Ammon's horn (tissue), 1 donor: ENCODE measurements at places on chromosomes 16 and 17.
A peak's percentile ranks its signal among the peaks of the same experiment; 100 is the strongest.

DNA sequence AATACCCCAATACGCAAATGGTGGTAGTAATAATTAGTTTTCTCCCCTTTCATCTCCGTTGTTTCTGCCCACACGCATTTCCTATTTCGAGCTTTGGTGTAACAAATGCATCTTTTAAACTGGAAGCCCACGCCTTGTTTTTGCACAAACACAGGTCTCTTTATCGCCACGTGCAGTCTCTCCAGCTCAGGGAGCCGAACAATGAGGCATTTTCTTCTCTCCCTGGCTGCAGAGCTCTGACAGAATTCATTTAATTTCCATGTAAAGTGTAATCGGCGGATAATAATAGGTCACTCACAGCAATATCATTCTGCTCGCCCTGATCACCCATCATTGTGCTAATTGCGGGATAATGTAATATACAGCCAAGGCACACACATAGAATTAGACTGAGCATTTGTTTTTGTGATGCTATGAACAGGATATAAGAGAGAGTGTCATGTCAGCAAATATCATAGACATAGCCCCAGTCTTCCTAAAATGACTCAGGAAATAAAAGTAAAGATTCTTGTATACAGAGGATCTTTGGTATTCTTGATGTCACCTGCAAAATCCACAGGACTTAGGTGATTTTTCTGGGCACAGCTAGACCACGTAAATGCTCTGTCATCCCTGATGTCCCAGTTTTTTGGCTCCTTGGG lies 452.6 kb upstream of the CDH11 start:
- peak; percentile 77 for DNase-seq

DNA sequence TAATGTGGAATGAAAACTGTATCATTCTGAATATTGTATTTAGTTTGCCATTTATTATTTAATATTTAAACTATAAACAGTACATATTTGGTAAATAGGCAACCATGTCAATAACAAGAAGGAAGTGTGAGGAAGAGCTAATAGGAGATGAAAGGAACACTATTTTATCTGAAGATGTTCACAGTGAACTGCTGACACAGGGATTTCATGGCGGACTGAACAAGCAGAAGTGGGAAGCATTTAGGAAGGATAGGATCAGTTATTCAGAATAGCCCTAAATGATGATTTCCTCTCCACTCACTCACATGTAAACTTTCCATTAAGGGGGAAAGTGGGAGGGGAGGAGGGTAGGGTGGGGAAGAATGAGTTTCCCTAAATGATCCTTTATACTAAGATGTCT lies 682.4 kb downstream of the TOX3 start:
- DNase-seq = no peak

GRCh38 chr16:4380119-4381063 lies 8.7 kb downstream of the VASN start:
- no peak for DNase-seq

GRCh38 chr17:322006-322780 lies 30.4 kb downstream of the RPH3AL start:
- DNase-seq = no peak

GRCh38 chr16:48025359-48025758 lies 130.4 kb downstream of the ABCC12 start:
- no peak for DNase-seq

GRCh38 chr17:8116776-8117175 lies 1.5 kb downstream of the ALOXE3 start:
- no peak for DNase-seq

DNA sequence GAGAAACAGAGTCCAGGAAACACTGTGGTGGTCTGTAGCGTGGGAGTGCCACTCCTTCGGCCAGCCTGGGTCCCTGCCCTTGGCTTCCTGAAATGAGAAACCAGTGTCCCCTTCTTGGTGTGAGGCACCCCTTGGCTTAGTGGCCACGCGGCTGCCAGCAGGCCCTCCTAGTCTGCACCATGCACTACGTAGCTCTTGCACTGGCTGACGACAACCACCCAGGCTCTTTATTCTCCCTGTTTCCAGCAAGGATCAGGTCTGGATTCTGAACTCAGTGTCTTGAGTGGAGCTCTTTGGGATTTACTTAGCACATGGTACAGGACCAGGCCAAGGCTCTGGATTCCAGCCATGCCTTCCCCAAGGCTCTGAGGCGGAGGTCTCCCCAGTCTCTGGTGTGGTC lies 1.1 kb upstream of the SPEM3 start:
- no peak for DNase-seq

DNA sequence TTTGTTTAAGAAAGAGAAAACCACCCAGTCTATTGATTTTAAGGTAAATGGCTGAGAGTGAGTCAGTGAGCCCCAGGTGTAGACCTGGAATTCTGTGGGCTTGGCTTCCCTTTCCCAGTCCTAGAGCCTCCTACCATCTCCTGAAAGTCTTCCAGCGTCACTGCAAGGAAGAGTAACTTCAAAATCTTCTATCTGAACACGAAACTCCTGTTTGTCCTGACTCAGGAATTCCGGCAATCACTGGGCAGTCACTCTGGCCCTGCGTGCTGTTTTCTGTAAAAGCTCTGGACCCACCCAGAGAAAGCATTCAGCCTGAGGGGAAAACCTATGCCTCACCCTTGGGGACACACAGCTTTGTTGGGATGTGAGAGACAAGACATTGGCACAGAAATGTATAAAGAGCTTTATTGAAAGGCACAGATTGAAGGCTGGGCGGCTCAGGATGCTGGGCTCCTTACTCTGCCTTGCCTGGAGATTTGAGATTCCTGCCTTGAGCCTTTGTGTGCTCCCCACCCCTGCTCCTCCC lies 15.9 kb downstream of the MINK1 start:
- DNase-seq = no peak

GRCh38 chr17:68169840-68170239 lies 78.0 kb upstream of the AMZ2 start:
- DNase-seq = no peak

DNA sequence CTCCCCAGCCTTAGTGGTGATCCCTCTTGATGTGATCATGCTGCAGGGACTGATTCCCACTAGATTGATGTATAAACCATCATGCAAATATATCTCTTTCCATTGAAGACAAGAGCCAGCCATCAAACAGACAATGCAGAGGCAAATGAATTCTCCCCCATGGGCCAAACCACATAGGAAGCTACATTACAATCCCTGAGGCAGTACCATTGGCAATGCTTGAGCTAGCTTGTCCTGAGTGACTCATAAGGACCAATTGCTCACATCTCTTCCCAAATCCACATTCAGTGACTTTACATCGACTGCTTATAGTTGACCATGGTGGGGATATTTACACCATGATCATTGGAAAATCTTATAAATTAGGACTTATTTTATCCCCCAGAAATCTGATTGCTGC lies 242.2 kb downstream of the SHISA9 start:
- no peak for DNase-seq

DNA sequence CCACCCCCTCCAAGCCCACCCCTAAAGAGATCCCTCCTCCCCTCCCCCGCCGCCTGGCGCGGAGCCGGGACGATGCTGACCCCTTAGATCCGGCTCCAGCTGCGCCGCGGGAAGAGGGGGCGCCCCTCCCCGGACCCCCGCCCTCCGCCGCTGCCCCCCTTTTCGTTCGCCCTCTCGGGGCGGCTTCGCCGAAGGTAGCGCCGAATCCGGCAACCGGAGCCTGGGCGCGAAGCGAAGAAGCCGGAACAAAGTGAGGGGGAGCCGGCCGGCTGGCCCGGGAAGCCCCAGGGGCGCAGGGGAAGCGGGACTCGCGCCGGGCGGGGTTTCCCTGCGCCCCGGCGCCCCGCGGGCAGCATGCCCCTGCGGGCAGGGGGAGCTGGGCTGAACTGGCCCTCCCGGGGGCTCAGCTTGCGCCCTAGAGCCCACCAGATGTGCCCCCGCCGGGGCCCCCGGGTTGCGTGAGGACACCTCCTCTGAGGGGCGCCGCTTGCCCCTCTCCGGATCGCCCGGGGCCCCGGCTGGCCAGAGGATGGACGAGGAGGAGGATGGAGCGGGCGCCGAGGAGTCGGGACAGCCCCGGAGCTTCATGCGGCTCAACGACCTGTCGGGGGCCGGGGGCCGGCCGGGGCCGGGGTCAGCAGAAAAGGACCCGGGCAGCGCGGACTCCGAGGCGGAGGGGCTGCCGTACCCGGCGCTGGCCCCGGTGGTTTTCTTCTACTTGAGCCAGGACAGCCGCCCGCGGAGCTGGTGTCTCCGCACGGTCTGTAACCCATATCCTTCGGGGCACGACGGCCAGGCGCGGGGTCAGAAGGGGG lies 623 bp downstream of the CACNA1G start:
- no peak for DNase-seq

DNA sequence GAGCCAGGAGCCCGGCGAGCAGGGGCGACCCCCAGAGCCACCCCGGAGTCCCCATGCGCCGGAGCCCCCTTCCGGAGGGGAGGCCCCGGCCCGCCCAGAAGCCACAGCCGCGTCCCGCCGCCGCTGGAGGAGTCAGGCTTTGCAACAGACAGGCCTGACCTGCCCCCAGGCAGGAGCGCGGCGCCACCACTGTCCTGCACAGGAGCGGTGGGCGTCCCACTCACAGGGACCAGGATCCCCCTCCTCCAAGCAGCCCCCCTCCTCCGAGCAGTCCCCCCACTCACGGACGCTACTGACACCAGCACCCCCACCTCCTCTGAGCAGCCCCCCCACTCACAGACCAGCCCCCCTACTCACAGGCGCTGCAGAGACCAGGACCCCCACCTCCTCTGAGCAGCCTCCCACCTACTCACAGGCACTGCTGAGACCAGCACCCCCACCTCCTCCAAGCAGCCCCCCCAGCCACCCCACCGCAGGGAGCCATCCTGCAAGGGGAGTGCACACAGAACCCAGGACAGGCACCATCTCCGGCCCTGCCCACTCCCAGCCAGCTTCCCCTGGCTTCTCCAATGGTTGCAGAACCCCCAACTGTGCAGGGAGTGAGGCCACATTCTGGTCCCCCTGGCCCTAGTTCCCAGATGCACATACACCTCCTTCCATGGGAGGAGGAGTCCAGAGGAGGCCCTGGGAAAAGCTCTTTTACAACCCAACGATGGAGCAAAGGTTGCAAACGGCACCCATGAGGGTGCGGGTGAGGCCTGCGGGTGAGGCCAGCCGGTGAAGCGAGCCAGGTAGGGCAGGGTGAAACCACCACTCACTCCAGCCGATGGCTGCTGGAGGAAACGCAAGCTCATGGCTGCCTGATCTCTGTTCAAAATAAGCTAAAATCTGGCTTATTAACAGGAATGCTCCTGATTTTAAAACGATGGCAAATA lies 69.9 kb downstream of the ABR start:
- DNase-seq = no peak

- no peak for DNase-seq
Measured at GRCh38 chr16:19223235-19224170, 55.5 kb downstream of the SYT17 start.

DNA sequence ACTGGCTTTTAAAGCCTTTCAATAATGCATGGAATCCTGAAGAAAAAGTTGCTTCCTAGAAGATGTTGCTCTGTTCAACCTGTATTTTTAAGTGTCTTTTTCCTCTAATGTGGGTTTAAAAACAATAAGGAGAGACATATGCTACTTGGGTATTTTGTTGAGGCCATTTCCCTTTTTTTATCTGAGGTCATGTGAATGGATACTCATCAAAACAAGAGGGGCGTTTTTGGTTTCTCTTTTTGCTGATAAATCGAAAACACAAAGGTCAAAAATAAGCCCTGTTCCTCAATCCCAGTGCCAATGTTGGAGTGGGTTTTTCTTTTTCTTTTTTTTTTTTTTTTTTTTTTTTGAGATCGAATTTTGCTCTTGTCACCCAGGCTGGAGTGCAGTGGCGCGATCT lies 468.0 kb upstream of the RBFOX1 start:
- DNase-seq = no peak

DNA sequence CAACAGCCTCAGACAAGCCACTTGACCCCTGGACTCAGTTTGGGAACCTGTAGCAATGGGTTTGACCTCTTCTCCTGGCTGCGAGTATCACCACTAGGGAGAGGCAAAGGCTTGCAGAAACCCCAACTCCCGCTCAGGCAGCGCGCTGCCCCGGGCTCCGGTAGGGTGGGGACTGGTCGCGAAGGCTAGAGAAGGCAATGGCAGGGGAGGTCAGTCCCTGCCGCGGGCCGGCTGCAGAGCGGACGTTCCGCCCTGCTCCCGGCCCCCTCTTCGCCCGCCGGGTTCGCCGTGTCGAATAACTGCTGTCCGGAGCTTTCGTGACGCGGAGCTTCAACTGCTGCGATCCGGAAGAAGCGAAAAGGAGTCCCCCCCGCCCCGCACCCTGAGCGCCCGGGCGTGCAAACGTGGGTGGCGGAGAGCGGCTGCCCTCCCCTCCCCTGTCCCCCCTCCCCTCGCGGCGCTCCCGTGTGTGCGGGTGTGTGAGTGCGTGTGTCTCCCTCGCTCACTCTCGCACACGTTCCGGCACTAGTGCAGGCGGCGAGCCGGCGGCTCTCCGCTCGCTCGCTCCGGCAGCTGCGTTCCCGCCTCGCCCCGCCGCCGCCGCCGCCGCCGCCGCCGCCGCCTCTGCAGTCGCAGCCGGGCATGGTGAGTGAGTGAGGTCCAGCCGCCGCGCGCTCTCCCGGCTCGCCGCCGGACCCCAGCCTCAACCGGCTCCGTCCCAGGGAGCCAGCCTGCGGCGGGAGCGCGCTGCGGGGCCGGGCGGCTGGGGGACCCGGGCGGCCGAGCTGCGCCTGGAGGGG lies 772 bp upstream of the SHISA6 start:
- peak; percentile 57 for DNase-seq

- DNase-seq = no peak
Measured at GRCh38 chr16:12620150-12620549, 183.5 kb downstream of the CPPED1 start.

DNA sequence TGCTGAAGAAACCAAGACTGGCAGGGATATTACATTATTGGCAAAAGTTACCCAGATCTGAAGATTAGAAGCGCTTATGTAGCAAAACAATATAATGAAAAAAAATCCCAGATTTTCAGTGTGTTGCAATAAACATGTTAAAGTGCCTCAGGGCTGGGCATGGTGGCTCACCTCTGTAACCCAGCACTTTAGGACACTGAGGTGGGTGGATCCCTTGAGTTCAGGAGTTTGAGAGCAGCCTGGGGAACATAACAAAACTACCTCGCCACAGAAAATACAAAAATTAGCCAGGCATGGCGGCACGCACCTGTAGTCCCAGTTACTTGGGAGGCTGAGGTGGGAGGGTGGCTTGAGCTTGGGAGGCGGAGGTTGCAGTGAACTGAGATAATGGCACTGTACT lies 6.8 kb downstream of the ZNF207 start:
- DNase-seq = no peak

DNA sequence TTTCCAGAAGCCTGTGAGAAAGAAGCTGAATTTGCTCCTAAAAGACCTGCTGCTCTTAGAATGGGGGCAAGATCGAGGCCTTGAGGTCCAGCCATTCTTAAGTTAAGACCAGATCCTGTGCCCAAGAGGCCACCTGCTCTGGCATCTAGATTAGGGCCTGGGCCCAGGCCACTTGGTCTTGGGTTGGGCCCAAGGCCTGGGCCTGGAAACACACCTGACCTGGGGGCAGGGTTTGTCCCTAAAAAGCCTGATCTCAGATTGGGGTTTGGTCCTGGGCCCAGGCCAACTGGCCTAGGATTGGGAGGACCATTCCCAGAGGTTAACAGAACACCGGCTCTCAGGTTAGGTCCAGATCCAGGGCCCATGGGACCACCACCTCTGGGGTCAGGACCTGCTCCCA lies 12.9 kb downstream of the CHTF8 start:
- no peak for DNase-seq

DNA sequence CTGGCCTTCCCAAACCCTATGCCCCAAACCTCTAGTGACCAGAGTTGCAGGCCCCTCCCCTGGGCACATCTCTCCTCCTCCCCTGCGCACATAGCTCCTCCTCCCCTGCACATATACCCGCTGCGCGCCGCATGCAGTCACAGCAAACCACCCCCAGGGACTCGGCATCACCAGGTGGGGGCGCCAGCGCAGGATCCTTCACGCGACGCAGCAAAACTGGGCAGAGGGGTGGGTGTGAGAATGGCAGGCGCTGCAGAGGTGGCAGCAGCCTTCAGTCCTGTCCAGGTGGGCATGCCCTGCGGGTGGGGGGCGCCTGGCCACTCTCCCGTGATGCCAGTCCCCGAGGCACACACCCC lies 5.6 kb downstream of the CORO6 start:
- peak; percentile 93 for DNase-seq
